ENCODE measurements at places on chromosomes 1 and 21.

GRCh38 chr1:22089787-22090186 lies 37.3 kb downstream of the CDC42 start:
- DNase-seq: no peak

DNA sequence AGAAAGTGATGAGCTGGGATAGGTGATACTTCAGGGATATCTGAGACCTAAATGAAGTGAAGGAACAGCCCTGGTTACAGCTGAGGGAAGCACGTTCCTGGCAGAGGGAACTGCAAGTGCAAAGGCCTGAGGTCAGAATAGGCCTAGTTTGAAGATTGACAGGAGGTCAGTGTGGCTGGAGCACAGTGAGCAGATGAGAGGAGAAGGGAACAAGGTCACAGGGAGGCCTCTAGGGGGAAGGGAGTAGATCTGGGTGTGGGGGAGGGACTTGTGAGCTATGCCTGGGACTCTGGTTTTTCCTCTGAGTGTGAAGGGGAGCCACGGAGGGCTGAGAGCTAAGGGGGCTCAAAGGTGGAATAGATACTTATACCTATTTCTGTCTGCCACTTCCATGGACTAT lies 736.4 kb downstream of the MATN1 start:
- DNase-seq: no peak

GRCh38 chr1:40659649-40659947 lies 5.9 kb downstream of the RIMS3 start:
- no peak for DNase-seq

DNA sequence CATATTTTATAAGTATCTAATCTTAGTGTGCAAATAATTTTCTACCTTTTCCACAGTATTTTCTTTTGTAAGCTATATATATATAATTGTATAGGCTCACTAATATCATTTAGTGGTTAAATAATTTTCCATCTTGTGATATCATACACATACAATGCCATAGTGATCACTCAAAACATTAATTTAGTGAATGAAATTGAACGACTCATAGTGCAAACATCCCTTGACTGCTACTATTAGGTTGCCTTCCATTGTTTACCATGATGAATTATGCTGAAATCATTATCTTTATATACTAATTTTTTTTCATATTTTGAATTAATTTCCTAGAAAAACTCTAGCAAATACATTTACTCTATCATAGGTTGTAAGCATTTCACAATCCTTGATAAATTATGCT lies 127.1 kb downstream of the PCNX2 start:
- no peak for DNase-seq

DNA sequence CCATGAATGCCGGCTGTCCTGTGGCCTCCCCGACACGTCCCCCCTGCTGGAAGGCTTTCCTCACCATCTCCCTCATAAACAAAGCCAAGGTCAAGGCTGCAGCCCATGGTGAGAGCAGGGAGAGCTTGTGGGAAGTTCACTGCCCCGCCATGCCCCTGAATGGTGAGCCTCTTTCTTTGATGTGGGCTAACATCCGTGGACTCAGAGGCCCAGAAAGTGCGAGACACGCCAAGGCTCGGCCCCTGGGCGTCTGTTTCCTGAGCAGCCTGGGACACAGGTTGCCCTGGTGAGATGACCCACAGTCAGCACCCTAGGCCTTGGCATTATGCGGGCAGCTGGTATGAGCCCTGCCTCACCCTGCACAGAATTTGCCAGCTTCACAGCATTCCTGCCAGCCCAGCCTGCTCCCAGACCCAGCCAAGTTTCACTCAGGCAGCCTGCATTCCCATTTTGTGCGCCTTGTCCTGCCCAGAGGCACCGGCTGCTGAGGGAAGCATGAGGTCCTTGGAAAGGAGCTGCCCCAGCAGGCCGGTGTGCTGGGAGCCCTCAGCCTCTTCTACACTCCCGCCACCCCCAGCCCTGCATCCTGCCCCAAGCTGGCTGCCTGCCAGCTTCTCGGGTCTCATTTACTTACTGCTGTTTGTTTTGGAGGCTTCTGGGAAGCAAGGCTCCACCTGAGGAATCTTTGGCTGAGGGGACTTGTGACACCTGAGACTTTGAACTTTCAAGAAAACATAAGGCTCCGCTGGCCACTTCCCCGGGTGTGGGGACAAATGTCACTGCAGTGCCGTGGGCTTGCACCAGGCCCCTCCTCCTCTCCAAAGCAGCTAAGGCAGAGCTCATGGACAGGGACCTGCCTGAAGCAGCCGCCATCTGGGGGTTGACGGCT lies 31.9 kb downstream of the NEK2 start:
- peak; percentile 69 for DNase-seq

DNA sequence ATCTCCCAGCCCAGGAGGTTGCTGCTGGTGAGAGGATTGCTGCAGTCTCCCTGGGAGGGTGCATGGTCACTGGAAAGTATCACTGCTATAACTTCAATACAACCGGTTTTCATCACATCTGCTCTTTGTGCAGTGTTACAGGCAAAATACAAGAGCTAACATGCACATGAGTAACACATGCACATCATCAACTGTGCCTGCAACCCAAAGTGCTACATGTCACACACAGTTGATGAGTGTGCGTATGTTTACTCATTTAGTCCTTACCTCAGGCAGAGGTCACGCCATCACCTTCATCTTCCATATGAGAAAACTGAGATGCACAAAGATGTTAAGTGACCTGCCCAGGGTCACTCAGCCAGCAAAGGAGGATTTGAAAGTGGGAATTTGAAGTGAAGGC lies 277.7 kb downstream of the FAM72C start:
- no peak for DNase-seq

GRCh38 chr1:157227700-157228099 lies 89.5 kb upstream of the ETV3 start:
- DNase-seq: no peak

DNA sequence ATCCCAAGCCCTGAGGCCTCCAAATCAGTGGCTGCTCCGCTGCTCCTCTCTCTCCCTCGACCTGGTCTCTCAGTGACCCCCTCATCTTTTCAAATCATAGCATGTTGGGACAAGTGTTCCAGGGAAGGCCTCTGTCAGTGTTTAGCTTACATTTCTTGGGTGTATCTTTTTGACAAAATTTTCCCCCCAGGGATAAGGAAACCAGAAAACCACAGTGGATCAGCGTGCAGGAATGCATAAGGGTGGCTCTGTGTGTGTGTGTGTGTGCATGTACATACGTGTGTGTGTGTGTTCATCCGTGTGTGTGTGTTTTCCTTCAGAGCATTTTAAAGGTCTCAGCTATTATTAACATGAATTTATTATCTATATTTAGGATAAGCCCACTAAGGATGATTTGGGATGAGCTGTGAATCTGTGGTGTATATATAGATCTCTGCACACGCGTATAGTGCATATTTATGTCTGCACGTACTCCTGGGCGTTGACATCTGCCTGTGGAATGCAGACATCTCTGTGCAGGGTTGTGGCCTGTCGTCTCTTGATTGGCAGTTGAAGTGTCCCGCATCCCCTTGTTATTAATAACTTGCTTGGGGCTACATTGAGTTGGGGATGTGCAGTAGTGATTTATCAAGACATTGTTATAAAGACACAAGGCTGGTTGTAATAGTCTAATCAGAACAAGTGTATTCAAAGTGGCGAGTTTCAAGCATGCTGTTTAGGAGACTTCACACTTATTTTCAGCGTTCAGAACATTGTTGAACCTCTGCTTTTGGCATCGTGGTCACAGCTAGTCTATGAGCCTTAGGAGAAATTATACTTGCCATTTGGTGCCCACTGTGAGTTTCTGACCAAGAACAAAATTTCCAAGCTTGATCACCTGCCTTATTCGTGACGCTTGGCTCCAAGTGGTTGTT lies 55.6 kb downstream of the GALNT2 start:
- DNase-seq: no peak

GRCh38 chr1:175303201-175303707 lies 110.7 kb upstream of the KIAA0040 start:
- no peak for DNase-seq

DNA sequence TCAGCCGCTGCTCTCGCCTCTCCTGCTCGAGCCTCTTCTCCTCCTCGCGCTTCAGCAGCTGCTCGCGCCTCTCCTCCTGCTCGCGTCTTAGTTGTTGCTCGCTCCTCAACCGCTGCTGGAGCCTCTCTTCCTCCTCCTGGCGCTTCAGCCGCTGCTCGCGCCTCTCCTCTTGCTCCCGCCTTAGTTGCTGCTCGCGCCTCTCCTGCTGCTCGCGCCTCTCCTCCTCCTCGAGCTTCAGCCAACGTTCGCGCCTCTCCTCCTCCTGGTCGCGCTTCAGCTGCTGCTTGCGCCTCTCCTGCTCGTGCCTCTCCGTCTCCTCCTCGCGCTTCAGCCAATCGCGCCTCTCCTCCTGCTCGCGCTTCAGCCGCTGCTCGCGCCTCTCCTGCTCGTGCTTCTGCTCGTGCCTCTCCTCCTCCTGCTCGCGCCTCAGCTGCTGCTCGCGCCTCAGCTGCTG lies 3.7 kb downstream of the TCHH start:
- no peak for DNase-seq

DNA sequence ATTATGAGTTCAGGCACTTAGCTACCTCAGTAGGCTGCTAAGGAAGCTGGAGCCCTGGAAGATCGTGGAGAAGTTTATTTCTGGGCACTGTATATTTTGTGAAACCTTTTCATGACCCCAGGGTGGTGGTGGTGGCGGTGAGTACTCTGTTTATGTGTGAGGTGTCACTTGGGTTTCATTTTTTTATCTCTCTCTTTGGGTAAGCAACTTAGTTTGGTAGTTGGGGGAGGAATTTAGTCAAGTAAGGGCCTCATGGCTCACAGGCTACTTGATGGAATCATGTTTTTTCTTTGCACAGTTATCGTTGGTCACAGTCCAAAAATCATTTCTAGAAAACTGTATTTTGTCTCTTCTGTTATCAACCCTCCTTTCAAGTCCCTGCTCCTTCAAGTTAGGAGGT lies 33.9 kb downstream of the C1orf141 start:
- no peak for DNase-seq

DNA sequence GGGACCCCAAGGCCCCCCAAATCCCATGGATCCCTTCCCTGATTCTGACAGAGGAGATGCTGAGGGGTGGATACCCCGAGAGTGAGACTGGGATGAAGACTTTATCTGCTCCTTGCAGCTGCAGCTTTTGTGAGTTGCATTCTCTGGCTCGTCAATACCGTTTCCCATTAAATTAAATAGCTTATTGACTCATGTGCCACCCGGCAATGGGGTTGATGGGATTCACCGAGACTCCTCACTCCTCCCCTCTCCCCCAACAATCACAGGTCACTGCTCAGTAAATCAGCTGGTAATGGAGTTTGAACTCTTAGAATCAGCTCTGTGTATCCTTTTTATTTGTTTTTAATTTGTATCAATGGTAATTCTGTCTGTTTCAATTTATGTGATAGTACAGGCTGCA lies 337.5 kb upstream of the PLXNA2 start:
- DNase-seq: no peak

- no peak for DNase-seq
These were observed 15.8 kb downstream of the TP73 start for GRCh38 chr1:3668148-3668547.

- no peak for DNase-seq
These were observed 1.5 kb downstream of the LHX8 start for GRCh38 chr1:75135573-75136194.

DNA sequence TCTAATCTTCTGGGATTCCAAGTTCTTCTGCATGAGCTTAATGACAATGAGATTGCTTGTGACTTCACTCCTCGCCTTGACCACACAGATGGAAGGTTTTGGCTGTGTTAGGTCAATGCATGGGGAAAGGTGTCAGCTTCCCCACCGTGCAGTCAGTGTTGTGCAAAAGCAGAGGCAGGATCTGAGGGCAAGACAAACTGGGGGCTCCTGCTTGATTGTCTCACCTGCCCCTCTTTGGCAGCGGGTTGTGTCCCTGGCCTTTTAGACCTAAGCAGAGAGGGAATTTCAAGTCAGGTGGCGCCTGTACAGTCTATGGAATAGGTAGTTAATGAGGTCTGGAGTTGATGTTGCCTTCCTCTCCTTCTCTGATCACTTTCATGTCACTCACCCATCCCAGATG lies 150.1 kb downstream of the CNIH3 start:
- no peak for DNase-seq

DNA sequence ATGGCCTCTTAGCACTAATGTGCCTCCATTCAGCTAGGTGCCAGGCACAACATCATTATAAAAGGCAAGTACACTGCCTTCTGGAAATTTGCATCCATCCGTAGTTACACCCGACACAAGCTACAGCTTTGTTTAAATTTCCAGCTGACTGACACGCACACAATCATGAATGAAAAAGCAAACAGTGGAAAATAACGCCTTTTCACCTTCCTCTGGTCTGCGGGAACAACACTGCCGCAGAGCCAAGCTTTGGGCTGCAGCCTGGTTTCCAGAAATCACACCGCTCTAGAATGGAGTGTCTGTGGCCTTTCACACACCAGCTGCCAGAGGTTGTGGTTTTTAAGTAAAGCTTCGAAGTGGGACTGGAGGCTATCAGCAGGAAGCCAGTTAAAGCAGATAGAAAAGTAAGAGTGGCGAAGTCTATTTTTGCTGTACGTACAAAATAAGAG lies 142.8 kb upstream of the COA6 start:
- DNase-seq: no peak

GRCh38 chr1:13775459-13775858 lies 75.5 kb downstream of the PRDM2 start:
- DNase-seq: no peak

DNA sequence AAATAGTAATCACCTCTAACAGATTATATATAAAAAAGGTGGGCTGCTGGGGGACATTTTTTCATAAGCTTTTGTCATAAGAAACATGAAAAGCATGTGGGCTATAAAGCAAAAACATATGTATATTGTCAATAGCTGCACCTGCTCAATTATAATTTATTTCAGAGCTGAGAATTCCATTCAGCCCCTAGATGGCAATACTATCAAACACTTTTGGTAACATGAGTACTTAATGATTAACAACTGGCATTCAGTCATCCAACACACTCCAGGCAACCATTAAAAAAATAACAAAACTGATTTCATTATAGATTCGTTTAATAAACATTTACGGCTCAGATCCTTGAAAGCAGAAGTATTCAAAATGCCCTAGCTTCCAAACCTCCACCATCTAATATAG lies 115.1 kb downstream of the KCTD3 start:
- DNase-seq: no peak

GRCh38 chr1:38231941-38232340 lies 185.3 kb upstream of the POU3F1 start:
- DNase-seq: no peak

DNA sequence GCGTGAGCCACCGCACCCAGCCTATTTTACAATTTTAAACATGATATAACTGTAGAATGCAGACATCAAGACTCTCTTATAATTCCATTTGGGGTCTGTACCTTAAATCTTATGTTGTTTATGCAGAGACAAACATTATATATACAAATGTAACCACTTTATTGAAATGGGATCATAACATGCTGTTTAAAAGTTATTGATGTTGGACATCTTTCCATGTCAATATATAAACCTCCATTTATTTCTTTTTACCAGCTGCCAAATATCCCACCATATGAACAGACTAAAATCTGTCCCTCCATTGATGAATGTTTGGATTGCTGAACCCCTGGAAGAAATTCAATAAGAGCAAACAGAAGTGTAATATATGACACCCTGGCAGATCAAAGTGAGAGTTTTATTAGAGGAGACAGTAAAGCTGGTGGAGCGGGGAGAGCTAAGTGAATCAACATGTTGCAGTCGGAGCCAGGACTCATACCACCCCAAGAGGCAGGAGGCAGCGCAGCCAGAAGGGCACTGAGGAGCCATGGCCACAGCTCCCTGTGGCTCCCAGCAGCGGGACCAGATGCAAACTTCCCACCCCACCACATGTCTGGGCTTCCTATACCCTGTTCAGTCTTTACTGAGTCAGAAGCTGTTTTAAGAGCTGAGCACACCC lies 4.7 kb upstream of the PCSK9 start:
- no peak for DNase-seq

All from LoVo (cell line).